ENCODE measurements at places on chromosomes 6 and 20. TPM values are rescaled to one million over a fixed set of nuclear protein-coding genes. Genes with fewer than 3 reads are reported as not detected.

DNA sequence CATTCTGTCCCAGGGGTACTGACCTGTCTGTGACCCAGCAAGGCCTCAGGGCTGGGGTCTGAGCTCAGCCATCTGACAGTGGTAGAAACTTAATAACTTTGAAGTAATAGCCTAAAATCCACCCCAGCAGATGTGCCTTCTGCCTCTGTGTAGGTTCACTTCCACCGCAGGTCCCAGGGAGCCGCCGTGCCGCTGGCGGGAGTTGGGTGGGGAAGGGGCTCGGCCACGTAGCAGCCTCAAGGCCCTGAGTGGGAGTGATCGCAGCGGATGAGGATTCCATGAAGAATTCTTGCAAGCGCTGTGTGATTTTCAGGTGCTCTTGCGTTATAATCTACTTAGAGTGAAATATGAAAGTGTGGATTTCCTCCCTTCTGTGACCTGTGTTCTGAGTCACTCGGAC is 163.7 kb downstream of the DTNBP1 start:
- no peaks in the 10 kb centered on the region for H3K4me1 ChIP-seq
- peaks cover 91% of the 10 kb centered on the region for H3K36me3 ChIP-seq
- no peak for DNase-seq

DNA sequence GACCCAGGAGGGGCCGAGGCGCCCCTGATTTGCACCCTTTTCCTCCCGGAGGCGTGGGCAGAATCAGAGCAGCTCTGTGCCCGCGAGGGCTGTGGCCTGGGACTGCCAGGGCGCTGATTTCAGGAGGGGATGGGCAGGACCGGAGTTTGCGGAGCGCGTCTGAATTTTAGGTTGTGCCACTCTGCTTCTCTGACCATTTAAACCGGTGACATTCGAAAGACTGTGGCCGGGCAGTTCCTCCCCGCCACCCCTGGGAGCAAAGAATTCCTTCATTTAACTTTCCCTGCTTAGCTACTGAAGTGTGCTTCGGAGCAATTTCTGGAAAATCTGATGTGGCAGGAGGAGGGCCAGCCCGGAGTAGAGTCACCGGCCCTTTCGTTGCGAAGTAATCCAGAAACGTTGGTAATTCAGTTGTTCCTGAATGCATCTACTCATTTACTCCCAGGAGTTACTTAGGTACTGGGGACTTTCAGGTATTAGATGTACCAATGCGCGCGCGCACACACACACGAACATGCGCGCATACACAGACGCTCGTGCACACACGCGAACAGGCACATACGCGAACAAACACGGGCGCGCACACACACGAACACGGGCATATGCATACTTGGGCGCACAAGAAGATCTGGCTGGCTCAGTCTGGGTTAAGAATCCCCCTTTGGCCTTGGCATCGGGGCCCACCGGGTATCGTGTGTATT is 568 bp downstream of the CCDC170 start:
- H3K4me1 ChIP-seq: peaks cover 51% of the 10 kb centered on the region
- H3K36me3 ChIP-seq: no peaks in the 10 kb centered on the region
- peak overlapping the region; percentile 95 for H3K27ac ChIP-seq

Gene OXT
- polyA plus RNA-seq: not detected

GRCh38 chr6:147508866-147509608 is 547 bp downstream of the SAMD5 start:
- peaks cover 80% of the 10 kb centered on the region for H3K27me3 ChIP-seq
- DNase-seq: no peak
- H3K27ac ChIP-seq: no peak overlapping the region
- H3K4me3 ChIP-seq: peak overlapping the region; percentile 67

- no peaks in the 10 kb centered on the region for H3K36me3 ChIP-seq
- peak overlapping the region; percentile 67 for H3K4me3 ChIP-seq
- DNase-seq: no peak
- no peaks in the 10 kb centered on the region for H3K27me3 ChIP-seq
These were observed 16.6 kb upstream of the FBXO9 start for GRCh38 chr6:53048431-53049195.

- no peak overlapping the region for H3K4me3 ChIP-seq
- DNase-seq: no peak
- peaks cover 57% of the 10 kb centered on the region for H3K36me3 ChIP-seq
These were observed 6.9 kb downstream of the ABCC10 start for GRCh38 chr6:43434001-43434840.

DNA sequence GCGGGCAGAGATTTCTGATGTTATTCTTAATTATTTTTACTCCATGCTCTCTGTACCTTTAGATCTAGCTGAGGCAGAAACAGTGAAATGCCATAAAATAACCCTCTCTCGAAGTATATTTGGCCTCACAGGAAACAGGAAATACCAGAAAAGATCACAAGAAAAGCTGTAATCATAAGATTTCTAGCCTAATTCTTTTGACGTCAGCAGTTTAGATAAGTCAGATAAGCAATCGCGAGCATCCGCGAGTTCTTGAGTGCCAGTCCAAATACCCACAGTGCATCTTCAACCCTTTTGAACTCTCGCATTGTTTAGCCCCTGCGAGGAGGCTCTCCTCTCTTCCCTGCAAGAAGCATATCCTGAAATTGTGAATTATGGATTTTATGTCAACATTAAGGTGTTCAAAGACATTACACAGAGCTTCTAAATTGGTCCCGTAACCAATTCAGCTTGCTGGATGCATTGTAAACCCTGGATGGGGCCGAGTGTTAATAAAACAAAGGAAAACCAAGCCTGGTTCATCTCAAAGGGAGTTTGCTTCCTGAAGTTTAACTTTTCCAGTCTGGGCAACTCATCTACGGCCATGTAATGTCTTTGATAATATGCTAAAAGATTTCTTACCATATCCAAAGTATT is 198.9 kb downstream of the MTFR2 start:
- no peak for DNase-seq
- H3K27me3 ChIP-seq: no peaks in the 10 kb centered on the region
- H3K36me3 ChIP-seq: no peaks in the 10 kb centered on the region
- no peak overlapping the region for H3K27ac ChIP-seq

Gene GTF2H4
- 14.7 TPM for polyA plus RNA-seq

DNA sequence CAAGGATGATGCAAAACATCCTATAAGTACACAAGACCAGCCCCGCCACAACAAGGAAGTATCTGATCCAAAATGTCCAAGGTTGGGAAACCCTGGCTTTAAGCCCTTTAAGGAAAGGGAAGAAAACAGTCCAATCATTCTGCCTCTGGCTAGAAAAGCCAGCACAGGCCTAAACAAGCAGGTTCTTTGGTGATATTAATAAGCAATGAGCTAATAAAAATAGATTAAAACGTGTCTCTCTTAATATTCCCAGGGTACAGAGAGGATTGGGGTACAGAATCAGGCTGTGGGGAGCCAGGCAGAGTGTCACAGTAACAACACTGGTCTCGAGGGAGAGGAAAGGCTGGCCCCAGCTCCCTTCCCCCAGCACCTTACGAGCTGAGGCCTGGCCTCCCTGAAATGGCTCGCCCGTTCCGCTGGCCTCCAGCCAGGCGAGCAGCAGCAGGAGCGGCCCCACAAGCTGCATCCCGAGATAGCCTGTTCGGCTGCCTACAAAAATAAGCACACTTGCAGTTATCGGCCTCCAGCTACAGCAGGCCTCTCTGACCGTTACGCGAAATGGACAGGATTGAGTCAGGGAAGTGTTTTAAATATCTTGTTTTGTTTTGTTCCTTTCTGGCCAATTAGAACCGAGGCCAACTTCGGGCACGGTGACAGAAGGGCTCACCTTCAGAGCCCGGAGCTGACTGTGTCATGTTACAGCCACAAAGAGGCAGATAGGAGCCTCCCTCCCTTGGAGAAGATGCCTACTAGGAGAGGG is 4.0 kb upstream of the ZMYND8 start:
- DNase-seq: peak; percentile 94
- H3K27me3 ChIP-seq: no peaks in the 10 kb centered on the region
- no peaks in the 10 kb centered on the region for H3K36me3 ChIP-seq

GRCh38 chr20:51236421-51236820 is 213.5 kb upstream of the KCNG1 start:
- no peak overlapping the region for H3K27ac ChIP-seq
- no peak overlapping the region for H3K4me3 ChIP-seq
- H3K36me3 ChIP-seq: no peaks in the 10 kb centered on the region
- H3K27me3 ChIP-seq: no peaks in the 10 kb centered on the region
- no peak for DNase-seq

GRCh38 chr6:99297006-99297405 is 52.5 kb downstream of the FAXC start:
- H3K36me3 ChIP-seq: no peaks in the 10 kb centered on the region
- no peak overlapping the region for H3K27ac ChIP-seq
- H3K4me3 ChIP-seq: no peak overlapping the region
- no peaks in the 10 kb centered on the region for H3K4me1 ChIP-seq
- no peak for DNase-seq

GRCh38 chr6:72999995-73000394 is 225.3 kb downstream of the KHDC1L start:
- no peaks in the 10 kb centered on the region for H3K27me3 ChIP-seq
- H3K4me3 ChIP-seq: no peak overlapping the region
- no peaks in the 10 kb centered on the region for H3K36me3 ChIP-seq

Gene FAM184A
- polyA plus RNA-seq: not detected

Gene CTCFL
- not detected for polyA plus RNA-seq

Gene DNAH8
- not detected for polyA plus RNA-seq

Gene OPRM1
- polyA plus RNA-seq: not detected

GRCh38 chr6:18154507-18155149 is at the start of gene TPMT:
TPMT (minus strand) TSS chr6:18155077; CDS start chr6:18149127, 5,950 bp downstream.
- no peak for DNase-seq
- H3K27me3 ChIP-seq: no peaks in the 10 kb centered on the region
- H3K4me1 ChIP-seq: peaks cover 53% of the 10 kb centered on the region
- H3K36me3 ChIP-seq: peaks cover 10% of the 10 kb centered on the region

Data from CD14-positive monocyte (primary cell).